ENCODE measurements at places on chromosomes 5 and 9.
A peak's percentile ranks its signal among the peaks of the same experiment; 100 is the strongest.

- DNase-seq: peak; percentile 51
Observed at GRCh38 chr5:145510324-145510723, 324.8 kb downstream of the PRELID2 start.

DNA sequence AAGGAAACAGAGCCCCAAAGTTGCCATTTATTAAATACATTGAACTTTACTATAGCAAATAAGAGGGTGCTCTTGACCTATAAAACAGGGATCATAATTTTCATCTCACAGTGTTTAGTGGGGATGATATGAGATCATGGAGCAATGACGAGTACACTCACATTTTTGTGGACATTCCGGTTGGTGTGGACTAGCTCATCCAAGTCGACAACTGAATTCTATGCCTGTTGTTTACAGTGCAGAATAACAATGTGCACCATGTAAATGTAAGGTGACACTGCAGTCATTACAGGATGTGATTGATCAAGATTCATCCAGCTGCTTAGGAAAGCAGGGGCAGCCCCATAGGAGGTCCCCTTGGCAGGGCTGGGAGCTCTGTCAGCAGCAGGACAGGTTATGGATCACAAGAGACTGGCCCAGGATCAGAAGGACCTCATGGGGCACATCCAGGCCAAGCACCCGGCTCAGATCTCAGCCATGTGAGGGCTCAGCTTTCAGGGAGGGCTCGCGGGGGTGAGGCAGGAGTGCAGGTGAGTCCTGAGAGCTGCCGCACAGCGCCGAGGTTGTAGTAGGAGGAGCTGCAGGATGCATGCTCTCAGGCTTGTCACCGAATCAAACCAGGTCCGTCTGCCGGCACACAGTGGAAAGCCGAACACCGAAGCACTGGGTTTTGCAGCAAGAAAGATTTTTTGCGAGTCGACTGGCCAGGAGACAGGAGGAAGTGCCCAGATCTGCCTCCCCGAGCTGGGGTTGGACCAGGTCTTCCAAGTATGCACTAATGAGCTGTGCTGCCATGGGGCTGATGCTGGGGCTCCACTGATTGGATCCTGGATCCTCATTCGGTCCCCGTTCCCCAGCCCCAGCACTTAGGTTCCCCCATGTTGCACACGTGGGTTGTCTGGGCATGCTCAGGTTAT is 28.2 kb downstream of the MRPL36 start:
- DNase-seq: no peak

DNA sequence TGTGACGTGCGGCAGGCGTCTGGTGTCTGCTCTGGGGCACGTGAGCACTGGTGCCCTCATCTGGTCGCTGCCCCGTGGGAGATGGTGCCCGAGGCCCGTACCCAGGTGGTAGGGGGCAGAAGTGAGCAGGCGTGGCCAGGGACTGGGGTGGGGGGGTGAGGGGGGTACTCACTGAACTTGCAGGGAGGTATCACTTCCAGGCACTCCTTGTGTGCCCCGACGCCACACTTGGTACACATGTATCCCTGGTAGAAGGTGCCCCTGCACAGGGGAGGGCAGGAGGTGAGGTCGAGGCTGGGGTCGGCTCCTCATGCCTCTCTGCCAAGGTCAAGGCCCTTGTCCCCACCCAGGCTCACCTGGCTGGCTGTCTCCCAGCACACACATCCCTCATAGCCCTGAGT is 45.2 kb upstream of the SARDH start:
- DNase-seq: no peak

DNA sequence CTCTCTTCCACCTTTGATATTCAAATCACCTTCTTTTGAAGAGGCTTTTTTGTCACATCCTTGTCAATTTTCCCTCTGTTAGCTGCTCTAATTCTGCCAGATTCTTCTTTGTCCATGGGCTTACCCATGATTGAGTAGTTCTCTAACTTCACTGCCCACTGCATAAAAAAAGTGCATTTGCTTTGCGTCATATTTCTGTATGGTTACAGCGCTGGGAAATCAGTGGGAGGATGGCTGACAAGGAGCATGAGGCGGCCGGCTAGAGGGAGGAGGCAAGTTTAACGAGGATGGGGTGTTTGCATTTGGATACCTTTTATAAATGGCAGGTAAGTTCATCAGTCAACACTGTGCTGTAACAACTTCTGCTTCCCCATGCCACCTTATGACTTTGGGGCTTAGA is 116.5 kb upstream of the LHFPL2 start:
- no peak for DNase-seq

DNA sequence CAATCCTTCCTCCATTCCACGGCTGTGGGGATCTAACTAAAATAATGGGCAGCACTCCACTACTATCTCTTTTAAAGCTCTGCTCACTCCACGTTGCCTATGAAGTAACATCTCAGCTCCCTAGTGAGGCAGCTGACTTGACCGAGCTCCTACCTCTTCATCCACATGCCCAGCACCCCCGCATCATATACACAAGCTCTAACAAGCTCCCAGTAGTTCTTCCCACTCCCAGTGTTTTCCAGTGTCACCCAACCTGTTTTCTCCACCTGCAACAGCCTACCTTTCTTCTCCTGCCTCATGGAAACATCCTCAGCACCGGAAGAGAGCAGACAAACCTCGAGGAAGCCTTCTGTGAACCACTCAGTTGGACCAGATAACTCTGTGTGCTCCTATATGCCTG is 50.5 kb downstream of the ELAVL2 start:
- no peak for DNase-seq

GRCh38 chr9:81855538-81855937 is 72.7 kb upstream of the SPATA31D4 start:
- DNase-seq: no peak

DNA sequence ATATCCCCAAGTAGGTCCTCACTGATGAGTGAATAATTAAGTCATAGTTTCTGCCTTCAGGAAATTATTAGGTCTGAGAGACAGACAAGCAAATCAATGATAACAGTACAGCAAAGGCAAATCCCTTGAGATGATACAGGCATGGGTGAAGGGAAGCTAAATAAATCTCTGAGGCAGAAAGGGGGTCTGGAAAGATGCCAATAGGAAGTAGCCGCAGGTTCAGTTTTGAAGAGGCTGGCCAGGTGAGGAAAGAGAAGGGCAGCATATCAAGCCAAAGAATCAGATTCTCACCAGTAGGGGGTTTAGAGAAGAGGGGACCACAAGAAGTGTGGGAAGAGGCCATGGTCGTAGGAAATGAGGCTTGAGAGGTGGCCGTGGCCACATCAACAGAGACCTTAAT is 85.8 kb downstream of the KIAA1958 start:
- DNase-seq: no peak

GRCh38 chr9:88085476-88085875 is 52.8 kb downstream of the SPATA31C2 start:
- no peak for DNase-seq

- DNase-seq: no peak
Observed at GRCh38 chr9:34505370-34506120, 17.2 kb downstream of the ENHO start.

GRCh38 chr9:70411121-70411929 is 3.1 kb downstream of the KLF9 start:
- peak; percentile 76 for DNase-seq

DNA sequence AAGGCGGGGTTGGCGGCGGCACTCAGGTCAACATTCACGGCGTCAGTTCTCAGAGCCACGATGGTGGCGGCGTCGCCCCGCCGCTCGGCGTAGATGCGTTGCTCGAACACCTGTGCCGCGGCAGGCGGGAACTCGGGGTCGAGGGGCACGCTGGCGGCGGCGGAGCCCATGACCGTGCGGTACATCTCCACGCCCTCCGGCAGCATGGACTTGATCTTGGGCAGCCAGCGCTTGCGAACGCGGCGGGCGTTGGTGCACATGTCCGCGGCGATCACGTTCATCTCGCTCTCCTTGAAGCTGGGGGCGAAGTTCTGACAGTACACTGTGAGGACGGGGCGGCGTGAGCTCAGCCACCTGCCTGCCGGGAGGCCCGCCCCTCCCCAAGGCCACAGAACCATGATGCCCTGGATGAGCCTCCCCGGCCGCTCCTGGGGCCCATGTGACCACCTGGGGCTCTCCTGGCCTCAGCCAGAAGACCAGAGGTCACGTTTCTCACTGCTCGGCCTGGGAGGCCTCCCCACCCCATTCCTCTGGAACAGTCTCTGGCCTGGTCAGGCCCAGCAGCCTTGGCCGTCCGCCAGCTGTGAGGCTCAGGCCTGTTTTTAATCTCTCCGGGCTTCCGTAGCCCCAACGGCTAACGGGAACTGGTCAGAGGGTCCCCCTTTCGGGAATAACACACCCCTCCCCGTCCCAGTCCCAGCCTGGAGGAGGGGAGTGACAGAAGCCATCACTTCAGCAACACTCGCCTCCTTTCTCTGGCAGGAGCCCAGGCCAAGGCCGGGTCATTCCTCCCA is 50.7 kb upstream of the UBAC1 start:
- peak; percentile 94 for DNase-seq

DNA sequence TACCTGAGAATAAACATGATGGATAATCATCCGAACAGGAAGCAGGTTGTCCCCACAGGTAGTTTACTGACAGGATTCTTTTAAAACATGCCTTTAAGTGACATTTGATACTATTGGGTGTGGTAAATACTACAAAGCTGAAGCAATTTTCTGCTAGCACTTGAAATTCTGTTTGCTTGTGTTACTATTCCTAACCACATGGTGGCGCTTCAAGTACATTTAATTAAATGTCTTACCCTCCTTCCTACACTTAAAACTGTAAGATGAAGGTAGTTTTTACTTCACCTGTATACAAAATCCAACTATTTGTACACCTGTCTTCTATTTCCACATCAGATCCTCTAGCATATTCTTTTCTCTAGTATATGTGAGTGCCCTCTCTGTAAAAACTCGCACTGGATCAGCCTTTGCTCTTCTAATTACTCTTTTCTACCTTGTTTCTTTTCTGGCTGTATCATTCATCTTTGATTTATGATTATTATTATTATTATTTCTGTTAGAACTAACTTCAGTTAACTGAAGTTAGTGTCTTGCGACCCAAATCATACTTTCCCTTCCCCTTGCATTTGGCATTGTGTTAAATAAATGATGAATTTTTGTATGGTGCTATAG is 18.4 kb downstream of the SLC25A46 start:
- no peak for DNase-seq

- DNase-seq: no peak
Observed at GRCh38 chr5:176784218-176785165, 25.9 kb upstream of the UNC5A start.

GRCh38 chr9:136876476-136876875 is 9.8 kb upstream of the TRAF2 start:
- DNase-seq: no peak

DNA sequence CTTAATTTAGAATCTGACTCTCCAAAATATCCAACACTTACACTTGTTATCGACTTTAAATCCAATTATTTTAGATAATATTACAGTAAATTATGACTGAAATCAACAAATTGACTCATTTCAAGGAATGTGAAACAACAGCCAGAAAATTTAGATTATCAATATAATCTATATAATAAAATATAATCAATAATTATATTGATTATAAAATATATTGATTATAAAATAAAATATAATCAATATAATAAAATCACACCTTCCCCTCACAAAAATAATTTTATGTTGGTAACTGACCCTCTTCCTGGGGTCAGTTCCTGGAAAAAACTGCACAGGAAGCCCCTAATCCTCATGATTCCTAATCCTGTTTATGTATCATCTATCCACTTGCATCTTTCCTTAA is 91.1 kb downstream of the CEMIP2 start:
- DNase-seq: no peak

GRCh38 chr9:133818444-133818843 is 80.3 kb upstream of the SARDH start:
- no peak for DNase-seq

GRCh38 chr5:136235321-136235720 is 42.4 kb upstream of the SMIM32 start:
- DNase-seq: no peak

DNA sequence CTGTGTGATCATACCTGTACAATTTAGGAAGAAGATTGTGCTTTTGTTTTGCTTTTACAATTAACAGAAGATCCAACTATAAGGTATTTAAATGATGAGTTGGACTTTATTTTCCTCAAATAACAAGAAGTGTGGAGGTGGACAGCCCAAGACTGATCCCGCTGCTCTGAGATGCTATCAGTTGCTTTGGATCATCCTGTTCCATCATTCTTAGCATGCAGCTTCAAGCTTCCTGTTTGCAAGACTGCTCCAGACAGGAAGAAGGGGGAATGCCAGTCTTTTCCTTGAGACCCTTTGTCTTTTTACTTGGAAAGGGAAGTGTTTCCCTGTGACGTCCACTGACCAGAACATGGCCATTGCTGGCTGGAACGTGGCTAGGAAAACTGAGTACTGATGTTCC is 250.8 kb downstream of the ZSWIM6 start:
- DNase-seq: no peak

DNA sequence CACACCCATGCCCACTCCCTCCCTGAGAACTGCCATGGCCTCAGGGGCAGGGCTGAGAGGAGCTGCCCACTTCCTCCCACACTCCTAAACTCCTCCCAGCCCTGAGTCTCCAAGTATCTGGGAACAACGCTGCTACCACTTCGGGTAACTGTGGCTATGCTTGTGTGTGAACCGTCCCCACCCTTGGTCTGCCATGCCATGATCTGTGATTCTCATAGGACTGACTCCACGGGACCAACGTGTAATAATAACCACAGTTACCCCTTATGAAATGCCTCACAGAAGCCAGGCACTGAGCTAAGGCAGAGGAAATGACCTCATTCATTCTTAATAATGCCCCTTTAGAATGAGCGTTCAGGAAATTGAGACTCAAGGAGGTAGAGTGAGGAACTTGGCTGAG is 103.9 kb upstream of the SMIM23 start:
- DNase-seq: no peak

- no peak for DNase-seq
Observed at GRCh38 chr9:33785914-33786313, 9.4 kb upstream of the PRSS3 start.

DNA sequence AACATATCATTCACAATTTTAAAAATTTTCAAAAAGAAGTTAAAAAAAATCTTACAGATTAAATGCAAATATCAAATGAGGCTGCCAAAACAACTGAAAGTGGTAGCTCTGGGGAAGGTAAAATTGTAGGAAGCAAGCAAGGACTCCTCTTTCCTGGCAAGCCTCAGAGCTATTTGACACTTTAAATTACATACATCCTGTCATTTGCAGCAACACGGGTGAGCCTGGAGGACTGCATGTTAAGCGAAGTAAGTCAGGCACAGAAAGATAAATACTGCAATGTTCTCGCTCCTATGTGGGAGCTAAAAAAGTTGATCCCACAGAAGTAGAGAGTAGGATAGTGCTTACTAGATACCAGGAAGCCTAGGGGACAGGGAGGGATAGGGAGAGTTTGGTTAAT is 58.0 kb downstream of the LPAR1 start:
- no peak for DNase-seq

- peak; percentile 74 for DNase-seq
Observed at GRCh38 chr9:132214027-132214622, 52.3 kb downstream of the NTNG2 start.
